ENCODE measurements at places on chromosomes 5 and 9. TPM values are rescaled to one million over a fixed set of nuclear protein-coding genes. Genes with fewer than 3 reads are reported as not detected.

Gene GBGT1
- total RNA-seq = 5.2 TPM

- DNase-seq = no peak
- H3K4me3 ChIP-seq = no peak overlapping the region
- H3K27me3 ChIP-seq = no peaks in the 10 kb centered on the region
Observed at GRCh38 chr5:32029261-32029660, 144.9 kb downstream of the GOLPH3 start.

Gene LURAP1L
- total RNA-seq = not detected

DNA sequence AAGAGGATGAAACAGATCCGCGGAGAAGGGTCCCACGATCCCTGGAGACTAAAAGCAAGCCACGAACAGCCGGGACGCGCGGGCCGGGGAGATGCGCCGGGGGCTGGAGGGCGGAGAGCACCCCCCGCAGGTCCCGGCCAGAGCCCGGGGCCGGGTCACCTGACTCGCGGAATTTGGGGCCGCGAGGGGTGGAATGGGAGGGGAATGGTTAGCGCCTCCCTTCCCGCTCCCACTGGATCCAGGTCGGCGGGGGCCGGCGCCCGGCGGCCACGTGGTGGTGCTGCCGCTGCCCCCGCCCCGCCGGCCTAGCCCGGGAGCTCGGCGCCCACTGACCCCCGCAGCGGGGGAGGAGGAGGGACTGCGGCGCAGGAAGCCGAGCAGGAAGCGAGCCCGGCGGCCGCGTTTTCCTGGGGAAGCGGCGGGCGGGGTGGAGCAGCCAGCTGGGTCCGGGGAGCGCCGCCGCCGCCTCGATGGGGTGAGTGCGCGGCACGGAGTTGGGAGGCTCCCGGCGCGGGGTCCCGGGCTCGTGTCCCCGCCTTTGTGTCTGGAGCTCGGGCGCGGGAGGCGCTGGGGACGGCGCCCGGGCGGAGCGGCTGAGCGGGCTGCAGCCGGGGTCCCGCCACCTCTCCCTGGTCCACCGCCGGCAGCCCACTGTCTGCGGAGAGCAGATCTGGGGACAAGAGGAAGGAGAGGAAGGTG lies at the start of gene RAI14:
Gene RAI14 (plus strand): TSS at position 328 of the 699 bp plus-strand sequence. CDS start 30,592 bp downstream, outside the sequence.
- no peaks in the 10 kb centered on the region for H3K27me3 ChIP-seq
- H3K4me3 ChIP-seq = no peak within 1 kb of the TSS
- H3K27ac ChIP-seq = no peak within 1 kb of the TSS
- H3K36me3 ChIP-seq = no peaks in the 10 kb centered on the region
- DNase-seq = no peak

Gene ELOVL7
- not detected for total RNA-seq

Gene NMUR2
- not detected for total RNA-seq

GRCh38 chr5:53882006-53882675 lies 321.7 kb downstream of the NDUFS4 start:
- H3K36me3 ChIP-seq = no peaks in the 10 kb centered on the region
- H3K4me1 ChIP-seq = no peaks in the 10 kb centered on the region
- DNase-seq = no peak
- no peak overlapping the region for H3K27ac ChIP-seq
- H3K27me3 ChIP-seq = no peaks in the 10 kb centered on the region

All from Karpas-422 (cell line).